Right cardiac atrium (tissue), 5 donors: ENCODE measurements at places on chromosomes 2 and 18. TPM values are rescaled to one million over a fixed set of nuclear protein-coding genes. Genes with fewer than 3 reads are reported as not detected.

Gene PRSS56
- 0.11 TPM for total RNA-seq

Gene SLC5A7
- 0.42 TPM for total RNA-seq

- DNase-seq, result peak; percentile 50
These were observed 84.5 kb downstream of the ABI2 start for GRCh38 chr2:203412546-203413331.

DNA sequence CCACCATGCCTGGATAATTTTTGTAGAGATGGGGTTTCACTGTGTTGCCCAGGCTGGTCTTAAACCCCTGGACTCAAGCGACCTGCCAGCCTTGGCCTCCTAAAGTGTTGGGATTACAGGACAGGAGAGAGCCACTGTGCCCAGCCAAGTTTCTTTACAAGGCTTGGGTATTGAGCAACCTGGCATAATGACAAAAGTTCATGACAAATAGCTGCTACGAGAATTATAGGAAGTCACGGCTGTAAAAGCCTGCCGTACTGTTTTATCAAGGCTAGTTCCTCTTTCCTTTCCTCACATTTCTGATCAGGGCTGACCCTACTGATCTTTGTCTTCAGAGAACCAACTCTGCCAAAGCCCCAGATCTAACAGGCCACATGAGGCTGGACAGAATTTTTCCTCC, 490.4 kb upstream of the SPRED2 start:
- peak; percentile 54 for DNase-seq

- DNase-seq, result no peak
These were observed 111.9 kb downstream of the IRS1 start for GRCh38 chr2:226687641-226688253.

DNA sequence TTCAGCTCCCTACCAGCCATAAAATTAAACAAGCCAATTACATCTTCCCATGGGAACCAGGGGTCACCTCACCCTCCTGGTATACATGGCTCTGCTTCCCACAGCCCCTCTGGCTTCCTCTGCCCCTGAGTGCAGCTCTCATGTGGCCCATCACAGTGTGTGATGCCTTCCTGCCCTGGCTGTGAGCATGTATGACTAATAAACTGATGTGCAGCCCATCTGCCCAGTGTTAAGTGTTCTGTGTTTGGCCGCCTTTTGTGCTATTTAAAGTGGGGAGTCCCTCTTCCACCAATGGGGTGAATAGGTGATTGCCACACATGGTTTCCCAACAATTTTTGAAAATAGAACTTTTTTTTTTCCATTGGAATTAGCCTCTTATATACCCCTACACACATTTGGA, 87.7 kb upstream of the PIEZO2 start:
- no peak for DNase-seq

DNA sequence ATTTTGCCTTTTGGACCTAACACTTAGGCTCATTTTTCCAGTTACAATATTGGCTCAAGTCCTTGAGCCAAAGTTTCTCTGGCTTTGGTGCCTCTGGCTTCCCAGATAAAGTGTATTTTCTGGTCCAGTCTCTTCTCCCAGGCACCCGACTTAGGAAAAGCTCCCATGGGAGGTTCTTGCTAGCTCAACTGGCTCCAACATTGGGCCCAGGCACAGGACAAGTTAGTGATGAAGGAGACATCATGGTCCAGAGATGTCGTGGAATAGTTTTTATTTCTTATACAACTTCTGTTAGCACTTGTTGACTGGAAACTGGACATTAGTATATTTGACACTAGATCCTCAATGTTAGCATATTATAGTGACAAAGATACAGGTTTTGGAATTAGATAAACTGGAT, 8.2 kb upstream of the ZEB2 start:
- no peak for DNase-seq
